Right kidney (tissue), 9 donors: ENCODE measurements at places on chromosomes 4 and X.

- no peak for DNase-seq
Measured at GRCh38 chr4:106095408-106095807, 200.1 kb downstream of the NPNT start.

- DNase-seq = no peak
Measured at GRCh38 chr4:73967866-73968265, 14.0 kb downstream of the PF4 start.

- no peak for DNase-seq
Measured at GRCh38 chr4:47659342-47659741, 174.3 kb downstream of the ATP10D start.

DNA sequence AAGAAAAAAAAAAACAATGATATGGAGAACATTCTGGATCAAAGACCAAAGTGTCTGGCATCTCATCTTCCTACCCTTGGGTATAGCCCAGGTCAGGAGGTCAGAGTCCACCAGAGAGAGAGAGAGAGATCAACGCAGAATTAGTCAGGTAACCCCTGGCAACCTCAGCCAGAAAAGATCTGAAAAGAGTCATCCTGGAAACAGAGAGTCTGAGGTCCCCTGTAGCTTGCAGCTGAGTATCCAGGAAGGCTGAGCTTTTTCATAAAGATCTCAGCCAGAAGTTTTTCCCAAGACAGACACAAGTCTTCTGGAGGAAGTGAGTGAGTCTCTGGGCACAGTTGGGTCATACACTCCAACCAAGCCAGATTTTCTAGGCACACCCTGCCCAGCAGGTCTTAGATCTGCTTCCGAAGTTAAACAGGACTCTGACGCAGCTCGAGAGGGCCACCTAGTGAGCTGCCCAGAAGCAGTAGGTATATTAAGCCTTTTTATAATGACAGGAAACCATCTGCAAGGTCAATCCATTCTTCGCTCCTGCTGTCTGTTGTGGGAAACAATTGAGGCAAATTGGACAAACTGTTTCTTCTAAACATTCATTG lies 35.7 kb downstream of the ACE2 start:
- DNase-seq = peak; percentile 8

GRCh38 chrX:150635952-150636351 lies 57.2 kb upstream of the MTMR1 start:
- no peak for DNase-seq

GRCh38 chrX:17081968-17082367 lies 135.5 kb downstream of the REPS2 start:
- no peak for DNase-seq

GRCh38 chrX:68940601-68941000 lies 111.8 kb downstream of the EFNB1 start:
- DNase-seq = no peak

- DNase-seq = peak; percentile 100
Measured at GRCh38 chr4:2008921-2009650, at the start of gene NELFA. NELFA (minus strand) TSS chr4:2008974; CDS start chr4:2008959, 15 bp downstream.
